ENCODE measurements at places on chromosomes 2 and 18. TPM values are rescaled to one million over a fixed set of nuclear protein-coding genes. Genes with fewer than 3 reads are reported as not detected.

- DNase-seq: no peak
Observed at GRCh38 chr2:239106314-239106908, 258.5 kb downstream of the TWIST2 start.

DNA sequence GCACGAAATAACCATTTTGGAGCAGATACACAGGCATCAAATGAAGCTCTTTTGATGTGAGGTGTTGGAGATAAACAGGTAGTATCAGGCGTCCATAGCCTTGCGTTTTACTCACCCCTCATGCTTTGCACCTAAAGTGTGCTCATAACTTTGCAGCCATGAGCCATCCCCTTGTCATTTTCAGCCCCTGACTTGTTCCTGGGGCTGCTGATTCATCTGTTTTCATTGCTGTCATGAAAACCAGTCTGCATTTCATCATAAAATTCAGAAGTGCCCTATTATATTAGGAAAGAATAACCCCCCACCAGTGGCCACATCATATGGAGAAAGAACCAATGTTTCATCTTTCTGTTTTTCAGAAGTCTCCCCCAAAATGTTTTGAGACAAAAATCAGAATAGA is 329.7 kb upstream of the NRP2 start:
- no peak for DNase-seq

DNA sequence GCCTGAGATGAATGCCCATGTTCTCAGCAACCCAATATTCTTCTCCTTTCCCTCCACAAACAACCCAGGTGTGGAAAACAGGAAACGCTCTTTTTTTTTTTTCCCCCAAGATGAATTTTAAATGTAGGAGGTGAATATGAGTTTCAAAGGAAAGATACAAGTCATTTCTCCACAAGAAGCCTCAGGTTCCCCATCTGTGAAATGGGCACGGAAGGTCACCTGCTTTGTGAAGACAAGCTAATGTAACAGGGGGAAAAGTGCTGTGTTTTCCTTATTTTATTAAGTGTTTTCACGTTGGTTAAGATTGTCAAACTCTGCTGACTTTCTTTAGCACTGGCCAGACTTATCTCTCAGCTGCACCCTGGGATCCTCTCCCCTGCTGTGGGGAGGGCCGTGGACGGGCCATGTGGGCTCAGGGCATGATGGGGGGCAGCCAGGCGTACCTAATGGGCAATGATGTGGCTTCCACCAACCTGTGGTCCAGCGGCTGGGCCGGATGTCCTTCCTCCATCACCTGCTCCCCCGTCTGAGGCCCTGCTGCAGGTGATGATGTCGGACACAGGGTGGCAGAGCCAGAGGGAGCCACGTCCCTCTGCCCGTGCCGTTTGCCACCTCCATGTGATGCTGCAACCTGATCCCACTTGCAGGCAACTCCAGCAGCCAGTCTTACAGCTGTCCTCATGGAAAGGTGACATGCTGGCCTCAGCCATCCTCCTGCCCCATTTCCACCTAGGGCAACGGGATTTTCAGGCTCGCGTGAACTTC is 130.0 kb upstream of the PXDN start:
- DNase-seq: no peak

GRCh38 chr2:222242532-222242931 is 56.3 kb downstream of the PAX3 start:
- DNase-seq: no peak

DNA sequence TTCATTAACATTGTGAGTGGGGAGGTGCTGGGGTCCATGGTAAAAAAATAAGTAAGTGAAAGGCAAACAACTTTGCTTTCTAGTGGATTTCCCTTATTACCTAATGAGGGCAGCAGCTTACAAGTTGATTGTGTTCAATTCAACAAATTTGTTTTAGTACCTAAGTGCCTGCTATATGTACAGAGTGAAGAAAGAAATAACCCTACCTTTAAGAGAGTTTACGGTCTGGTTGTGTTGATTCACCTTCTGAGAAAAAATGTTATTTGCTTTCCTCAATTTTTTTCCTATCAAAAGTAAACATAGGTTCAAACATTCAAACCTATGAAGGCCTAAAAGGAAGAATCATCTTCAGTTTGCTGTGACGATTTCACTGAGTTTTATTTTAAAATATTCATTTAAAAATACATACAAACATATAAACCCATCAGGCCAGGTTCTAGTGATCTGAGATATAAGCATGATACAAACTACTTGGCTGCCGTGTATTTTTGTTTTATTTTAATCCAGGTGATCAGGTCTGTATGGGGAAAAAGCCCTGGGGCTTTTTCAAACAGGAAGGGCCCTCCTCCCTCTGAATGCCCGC is 1.5 kb upstream of the SPTBN1 start:
- no peak for DNase-seq

- no peak for DNase-seq
Observed at GRCh38 chr2:197212344-197213262, 98.0 kb downstream of the ANKRD44 start.

- no peak for DNase-seq
Observed at GRCh38 chr2:96185516-96185915, 23.1 kb downstream of the STARD7 start.

DNA sequence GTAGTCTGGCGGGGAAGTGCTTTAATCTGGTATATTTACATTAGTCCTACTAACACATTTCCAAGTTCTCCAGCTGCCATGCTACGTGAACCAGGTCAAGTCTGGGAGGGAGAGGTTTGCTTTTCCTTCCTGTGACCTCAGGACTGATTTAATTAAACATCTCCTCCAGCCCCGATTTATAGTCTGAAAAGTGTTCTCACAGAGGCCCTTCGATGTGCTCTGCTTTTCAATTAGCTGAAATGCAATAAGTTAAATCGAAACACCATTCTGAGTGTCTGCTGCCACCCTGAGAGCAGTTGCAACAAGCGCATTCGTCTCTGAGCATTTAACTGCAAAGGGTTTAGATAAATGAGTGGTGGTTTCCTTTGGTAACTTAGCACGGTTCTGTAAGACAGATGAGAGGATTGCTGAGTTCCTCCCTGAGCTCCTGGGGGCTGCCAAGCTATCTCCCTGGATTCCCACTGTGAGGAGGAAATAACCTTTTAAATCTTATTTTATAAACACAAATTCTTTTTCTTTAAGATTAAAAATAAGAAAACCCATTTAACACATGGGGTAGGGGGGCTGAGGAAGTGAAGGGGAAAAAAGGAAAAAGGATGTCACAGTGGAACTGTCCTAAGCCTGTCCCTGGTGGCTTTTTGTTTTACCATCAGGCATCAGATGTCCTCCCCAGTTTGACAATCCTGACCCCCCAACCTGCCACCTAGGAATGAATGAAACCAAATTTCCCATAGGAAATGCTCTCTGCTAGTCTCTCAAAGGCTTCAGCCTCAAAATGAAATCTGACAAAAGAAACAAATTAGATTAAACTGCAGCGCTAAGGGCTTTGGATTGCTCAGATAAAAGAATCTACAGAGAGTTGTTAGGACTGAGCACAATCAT is 56.5 kb upstream of the CREB1 start:
- DNase-seq: no peak

DNA sequence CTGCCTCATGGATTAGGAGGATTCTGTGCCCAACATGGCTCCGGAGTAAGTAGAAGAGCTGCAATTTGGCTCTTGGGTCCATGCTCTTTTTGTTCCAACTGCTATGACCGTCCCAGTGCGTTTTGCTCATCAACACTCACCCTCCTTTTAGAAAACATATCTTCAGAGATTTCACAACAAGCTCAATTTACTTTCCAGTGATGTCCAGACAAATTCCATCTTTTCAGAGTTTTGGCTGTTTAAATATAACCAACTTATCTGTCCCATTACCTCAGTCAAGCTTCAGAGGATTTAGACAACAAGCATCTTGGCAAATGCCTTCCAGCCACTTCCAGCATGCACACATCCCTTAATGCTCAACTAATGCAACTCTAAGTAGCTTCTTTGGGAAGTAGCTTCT is 6.9 kb upstream of the SLC14A2 start:
- DNase-seq: no peak

The MREG gene
- 0.36 TPM for total RNA-seq

The CHRNA1 gene
- total RNA-seq: 93.1 TPM

The EPAS1 gene
- total RNA-seq: 87.7 TPM

DNA sequence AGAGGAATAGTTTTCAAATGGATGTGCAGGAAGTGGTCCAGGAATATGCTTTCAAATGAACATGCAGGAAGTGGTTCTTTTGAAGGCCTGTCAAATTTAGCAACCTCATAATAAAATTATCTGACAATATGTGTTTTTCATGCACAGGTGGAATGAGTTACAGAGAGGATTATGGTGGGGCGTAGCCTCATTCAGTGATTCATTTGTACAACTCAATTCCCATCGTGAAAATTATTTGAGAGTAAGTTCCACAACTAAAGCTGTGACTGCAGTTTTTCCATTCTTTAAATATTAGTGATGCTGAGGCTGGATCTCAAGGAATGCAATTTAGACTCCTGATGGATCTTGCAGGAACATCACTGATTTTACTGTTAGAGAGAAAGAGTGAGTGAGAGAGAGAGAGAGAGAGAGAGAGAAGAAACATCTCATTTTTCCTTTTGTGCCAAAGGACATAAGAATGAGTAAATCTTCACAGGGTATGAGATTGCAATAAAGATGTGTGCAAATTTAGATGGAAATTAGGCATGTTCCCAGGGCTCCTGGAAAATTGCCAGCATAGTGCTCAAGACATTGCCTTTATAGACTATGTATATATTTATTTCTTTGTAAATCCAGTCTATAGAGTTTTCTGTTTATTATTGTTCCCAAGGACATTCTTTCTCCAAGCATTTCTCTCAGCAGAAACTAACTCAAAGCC is 394.9 kb upstream of the ZEB2 start:
- no peak for DNase-seq

The NPAS2 gene
- 48.2 TPM for total RNA-seq

The AFTPH gene
- 13.9 TPM for total RNA-seq

The TWIST2 gene
- total RNA-seq: 2.2 TPM

The RNF152 gene
- total RNA-seq: 1.7 TPM

DNA sequence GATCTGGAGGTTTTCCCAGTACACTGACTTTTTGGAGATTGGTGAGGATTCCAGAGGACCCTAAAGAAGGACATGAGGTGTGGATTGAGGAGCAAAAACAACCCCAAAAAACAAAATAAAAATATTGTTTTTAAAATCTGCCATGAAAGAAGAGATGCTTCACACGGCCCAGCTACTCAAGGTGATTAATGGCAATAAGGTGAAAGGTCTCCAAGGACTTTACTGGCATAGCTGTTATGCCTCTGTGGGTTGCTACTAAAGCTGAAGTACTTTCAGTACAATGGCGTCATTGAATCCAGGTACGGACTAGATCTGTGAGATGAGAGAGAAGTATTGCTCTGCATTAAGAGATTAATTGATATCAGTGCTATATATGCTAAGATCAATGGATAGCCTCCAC is 606.4 kb downstream of the TDRD15 start:
- DNase-seq: no peak

DNA sequence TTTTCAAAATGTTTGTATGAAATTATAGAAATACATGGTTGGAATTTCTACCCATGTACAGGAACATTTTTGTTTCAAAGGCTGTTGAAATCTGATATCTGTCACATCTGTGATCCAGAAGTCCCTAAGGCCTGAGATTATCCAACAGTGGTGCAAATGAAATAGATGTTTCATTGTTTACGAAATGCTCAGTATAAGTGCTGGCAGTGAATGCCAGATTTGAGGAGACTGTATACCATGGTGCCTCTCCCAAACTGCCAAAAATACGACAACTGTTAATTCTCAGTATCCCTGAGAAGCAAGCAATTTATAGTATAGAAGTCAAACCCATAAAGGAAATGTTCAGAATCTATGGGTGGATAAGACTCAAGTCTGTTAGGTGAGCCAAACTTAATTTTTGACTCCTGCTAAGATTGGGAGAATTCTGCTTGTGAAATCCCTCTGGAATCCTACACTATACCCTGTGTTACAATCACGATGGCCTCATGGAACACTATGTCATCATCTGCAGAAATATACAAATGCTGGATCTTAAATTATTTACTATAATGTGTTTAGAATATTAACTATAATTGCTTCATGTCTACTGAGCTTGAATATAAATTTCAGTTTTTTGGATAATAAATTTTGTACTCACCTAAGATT is 71.2 kb upstream of the DOCK10 start:
- no peak for DNase-seq

GRCh38 chr18:46264255-46264654 is 160.1 kb downstream of the HAUS1 start:
- DNase-seq: no peak

DNA sequence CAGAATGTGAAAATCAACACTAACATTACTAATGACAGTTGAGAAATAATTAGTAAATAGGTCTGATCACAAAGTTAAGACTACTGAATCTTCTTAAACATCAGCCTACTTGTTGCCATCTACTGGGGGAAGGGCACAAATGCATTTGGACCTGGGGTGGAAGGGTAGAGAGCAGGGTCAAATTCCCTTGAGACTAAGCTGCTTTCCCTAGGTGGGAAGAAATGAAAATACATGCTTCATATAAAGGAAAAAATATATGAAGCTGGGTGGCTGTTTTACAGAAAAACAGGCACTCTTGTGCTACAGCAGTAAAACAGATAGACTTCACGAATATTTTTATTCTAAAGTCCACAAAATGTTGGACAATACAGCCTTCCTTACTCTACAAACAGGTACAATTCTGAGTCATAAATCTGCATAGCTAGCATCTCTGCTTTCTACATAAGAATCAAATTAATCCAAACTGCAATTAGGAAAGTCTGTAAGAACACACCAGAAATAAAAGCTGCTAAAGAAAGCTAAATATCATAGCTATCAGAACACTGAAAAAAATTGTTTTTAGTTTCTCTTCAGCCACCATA is 10.9 kb downstream of the TRIP12 start:
- no peak for DNase-seq

The C2orf78 gene
- total RNA-seq: not detected

- no peak for DNase-seq
Observed at GRCh38 chr2:187054501-187055319, 205.7 kb upstream of the ZSWIM2 start.

- DNase-seq: peak; percentile 18
Observed at GRCh38 chr18:32469190-32469651, 1.5 kb downstream of the GAREM1 start.

- no peak for DNase-seq
Observed at GRCh38 chr2:191003405-191004309, 10.3 kb downstream of the STAT1 start.

DNA sequence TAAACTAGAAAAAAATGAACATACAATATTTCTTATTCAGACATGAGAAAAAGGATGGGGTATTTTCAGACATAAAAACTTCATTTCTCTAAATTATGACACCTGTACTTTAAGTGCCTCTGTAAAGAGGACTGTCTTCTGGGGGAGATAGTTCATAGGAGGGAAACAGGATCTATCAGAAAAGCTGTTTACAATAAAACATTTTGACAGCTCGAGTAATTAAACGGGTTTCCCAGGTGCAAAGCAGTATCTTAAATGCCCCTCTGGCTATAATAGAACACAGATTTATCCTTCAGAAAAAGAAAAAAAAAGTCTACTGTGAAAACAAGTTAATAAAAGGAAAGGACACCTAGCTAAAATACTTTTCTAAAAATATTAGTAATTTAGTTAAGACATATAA is 311.4 kb upstream of the UBE2E3 start:
- DNase-seq: no peak

The DSG4 gene
- not detected for total RNA-seq
